ENCODE measurements at places on chromosomes 12 and 14.

DNA sequence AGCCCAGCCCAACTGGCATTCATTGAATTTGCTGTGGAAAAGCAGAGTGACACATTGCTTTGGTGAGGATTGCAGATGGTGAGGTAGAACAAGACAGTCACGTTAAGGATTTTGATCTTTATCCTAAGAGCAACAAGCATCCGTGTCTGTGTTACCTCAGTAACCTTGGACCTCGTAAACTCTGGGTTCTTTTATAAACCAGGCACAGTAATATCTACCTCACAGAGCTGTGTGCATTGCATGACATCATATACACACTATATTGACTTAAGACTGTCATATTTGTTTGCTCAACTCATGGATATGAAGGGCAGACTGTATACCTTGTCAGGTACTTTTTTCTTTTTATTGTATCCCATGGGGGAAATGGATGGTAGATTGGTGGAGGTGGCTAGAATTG is 156.2 kb downstream of the ETV6 start:
- no peak for DNase-seq

- DNase-seq = no peak
Measured at GRCh38 chr12:49276304-49277290, 11.7 kb downstream of the TUBA1C start.

GRCh38 chr12:2479851-2480535 is 314.8 kb upstream of the FKBP4 start:
- peak; percentile 49 for DNase-seq

GRCh38 chr12:118984161-118984943 is 3.0 kb downstream of the SRRM4 start:
- DNase-seq = no peak

DNA sequence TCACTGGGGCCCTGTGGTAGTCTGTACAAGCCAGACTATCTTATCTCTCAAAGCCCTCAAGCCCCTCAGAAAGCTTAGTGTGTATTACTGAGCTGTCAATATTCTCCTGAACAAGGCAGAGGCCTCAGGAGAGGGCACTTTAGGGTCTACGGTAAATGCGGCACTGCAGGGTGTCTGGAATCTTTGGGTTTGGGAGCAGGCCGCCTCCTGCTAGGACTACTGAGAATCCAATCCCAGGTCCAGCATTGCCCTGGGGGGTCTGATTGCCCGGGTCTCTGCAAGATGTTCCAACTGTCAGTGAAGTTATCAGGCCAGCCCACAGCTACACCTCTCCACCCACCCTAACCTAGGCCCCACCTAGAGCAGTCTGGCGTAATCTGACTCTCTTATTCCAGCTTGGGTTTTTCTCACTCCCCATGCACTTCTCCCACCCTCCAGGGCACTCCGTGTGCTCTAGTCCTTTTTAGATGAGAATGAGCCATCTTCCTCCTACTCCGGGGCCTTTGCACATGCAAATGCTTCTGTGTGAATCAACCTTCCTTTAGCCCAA is 4.3 kb upstream of the ZFP36L1 start:
- peak; percentile 72 for DNase-seq

Data from coronary artery (tissue), 2 donors.